ENCODE measurements at places on chromosomes 13 and 19.

DNA sequence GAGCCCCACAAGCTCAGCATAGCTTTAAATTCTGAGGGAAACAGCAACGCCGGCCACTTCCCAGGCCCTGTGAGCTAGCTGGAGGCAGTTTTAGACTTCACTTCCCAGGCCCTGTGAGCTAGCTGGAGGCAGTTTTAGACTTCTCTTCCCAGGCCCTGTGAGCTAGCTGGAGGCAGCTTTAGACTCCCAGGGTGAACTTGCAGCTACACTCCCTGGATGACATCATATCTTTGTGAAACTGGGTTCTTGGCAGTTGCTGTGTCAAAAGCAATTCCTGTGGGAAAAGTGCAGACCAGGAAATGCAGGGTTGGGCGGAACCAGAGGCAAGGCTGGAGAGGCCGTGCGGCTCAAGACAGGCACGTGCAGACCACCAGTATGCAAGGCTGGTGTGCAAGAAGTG, 12.7 kb downstream of the SOX1 start:
- DNase-seq = no peak

GRCh38 chr13:77338329-77338728, 11.4 kb upstream of the MYCBP2 start:
- DNase-seq = no peak

- DNase-seq = no peak
These were observed 71.7 kb downstream of the STK24 start for GRCh38 chr13:98505217-98505616.

GRCh38 chr19:37981785-37982475, 74.9 kb downstream of the SIPA1L3 start:
- DNase-seq = no peak

DNA sequence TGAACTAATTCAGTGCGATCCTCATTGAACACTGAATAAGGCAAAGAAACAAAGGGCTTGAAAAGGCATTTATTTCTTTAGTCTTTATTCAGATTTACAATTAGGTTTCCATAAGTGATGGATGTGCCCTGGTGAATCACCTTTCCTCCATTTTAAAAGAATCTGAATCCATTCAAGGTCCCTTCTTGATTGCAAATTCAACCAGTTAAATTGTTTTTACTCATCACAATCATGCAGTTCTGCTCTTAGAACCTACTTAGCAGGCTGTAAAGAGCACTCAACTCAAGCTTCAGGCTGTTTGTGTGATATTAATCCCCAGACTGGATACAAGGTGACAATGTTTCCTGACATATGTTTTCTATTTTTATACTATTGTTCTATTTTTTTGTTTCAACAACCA, 321.0 kb downstream of the TBC1D4 start:
- DNase-seq = no peak

GRCh38 chr13:75771818-75772217, 135.7 kb downstream of the LMO7 start:
- no peak for DNase-seq

DNA sequence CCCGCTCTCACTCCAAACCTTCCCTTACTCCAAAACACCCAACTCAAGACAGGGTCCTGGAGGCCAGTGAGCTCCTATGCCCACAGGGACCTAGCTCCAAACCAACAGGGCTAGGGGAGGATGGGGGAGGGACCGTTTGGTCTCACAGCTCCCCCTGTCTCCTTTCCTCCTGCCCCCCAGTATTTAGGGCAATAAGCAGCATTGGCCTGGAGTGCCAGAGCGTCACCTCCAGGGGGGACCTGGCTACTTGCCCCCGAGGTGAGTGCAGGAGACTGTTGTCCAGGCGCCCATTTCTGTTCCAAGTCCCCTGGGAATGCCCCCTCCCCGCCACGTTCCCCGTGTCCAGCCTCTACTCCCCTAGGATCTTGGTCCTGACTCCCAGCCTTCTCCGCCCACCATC, 792 bp downstream of the RETN start:
- DNase-seq = no peak

GRCh38 chr19:9808855-9809824, 9.7 kb downstream of the FBXL12 start:
- DNase-seq = no peak

GRCh38 chr13:48731957-48732569, 78.3 kb downstream of the CYSLTR2 start:
- DNase-seq = no peak

DNA sequence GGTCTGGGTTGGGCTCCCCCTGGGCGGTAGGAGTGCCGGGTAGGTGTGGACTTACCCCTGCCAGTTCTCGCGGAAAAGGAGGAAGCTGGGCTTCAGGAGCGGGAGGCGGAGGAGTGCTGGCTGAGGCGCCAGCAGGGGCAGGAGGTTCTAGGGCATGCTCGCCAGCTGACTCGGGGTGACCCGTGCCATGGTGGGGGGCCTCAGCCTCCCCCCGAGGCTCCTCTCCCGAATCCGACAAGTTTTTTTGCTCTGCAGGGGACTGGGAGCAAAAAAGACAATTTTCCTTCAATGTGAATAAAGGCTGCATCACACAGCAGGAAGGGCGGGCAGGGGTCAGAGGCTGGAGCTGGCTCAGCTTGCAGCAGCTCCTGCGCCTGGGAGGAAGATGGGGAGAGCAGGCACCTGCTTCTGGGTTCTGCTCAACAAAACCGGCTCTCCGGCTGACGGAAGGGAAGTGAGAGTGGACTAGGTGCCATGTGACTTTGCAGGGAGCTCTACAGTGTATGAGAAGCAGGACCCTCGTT, 26.5 kb downstream of the RANBP3 start:
- no peak for DNase-seq

GRCh38 chr19:41324921-41325639, 15.1 kb downstream of the CCDC97 start:
- no peak for DNase-seq

DNA sequence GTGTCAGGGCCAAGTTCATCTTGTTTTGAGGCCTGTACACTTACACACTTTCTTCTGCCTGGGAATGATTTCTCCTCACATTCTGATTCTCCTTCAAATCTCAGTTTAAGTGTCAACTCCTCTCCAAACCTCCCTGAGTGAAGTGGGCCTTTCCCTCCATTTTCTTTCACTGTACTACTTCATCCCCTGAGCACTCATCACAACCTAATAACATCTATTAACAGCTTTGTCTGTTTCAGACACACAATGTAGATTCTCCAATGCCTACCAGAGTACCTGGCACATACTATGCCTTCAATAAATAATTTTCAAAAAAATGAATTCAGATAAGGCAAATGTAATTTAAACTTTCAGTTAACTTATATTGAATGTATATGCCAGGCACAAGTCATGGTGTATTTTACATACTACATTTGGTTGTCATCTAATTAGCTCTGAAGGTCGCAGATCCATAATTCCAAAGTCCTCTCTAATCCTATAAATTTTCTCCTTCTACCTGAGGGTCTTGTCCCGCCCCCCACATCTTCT, 357 bp upstream of the COG6 start:
- DNase-seq = no peak

DNA sequence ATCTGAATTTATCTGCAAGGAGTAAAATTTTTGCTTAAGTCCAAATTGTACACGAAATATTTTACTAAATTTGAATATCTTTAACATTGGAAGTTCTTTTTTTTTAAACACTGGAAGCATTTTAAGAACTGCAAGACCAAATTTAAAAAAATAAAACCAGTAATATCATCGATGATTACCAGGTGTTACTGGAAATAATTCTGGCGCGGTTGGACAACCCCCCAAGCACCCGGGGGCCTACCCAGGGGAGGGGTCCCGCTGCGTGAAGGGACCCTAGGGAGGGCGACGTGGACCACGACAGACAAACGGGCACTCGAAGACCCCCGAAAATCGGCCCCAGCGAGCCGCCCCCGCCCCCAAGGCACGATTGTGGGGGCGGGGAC, 12.6 kb upstream of the JSRP1 start:
- no peak for DNase-seq

GRCh38 chr13:101941095-101941783, 460.6 kb downstream of the FGF14 start:
- no peak for DNase-seq

DNA sequence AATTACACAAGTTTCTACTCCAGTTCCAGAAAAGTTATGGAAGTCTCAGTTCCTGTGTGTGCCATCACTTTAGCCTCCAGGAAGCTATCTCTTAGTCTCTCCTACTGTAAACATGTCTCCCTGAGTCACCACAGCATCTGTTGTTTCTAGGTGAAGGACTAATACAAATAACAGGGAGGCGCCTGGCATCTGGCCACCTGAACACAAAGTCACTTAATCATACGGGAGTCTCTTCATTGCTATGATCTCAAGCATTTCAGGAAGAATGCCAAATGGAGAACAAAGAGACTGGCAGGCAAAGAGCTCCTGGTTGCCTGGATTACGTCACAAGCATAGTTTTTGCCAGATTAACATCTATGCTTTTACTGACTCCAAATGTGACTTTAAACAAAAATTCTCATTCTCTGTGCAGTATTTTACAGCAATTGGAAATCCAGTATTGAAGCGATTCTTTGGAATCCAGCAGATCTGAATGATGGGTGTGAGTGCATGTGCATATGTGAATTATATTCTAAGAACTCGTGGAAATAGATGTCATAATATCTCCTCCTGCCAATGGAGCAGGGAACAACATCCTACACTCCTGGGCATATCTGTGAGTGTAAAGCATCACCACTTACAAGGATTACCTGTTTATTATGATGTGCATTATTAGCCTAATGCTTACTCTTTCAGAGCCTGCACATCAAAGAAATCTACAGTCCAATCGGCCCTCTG, 572.8 kb downstream of the PCDH9 start:
- no peak for DNase-seq

- no peak for DNase-seq
These were observed 73.7 kb upstream of the MEDAG start for GRCh38 chr13:30832377-30832776.

GRCh38 chr13:32201809-32202208, 113.4 kb downstream of the ZAR1L start:
- no peak for DNase-seq

GRCh38 chr13:99878921-99879610, 92.5 kb downstream of the ZIC5 start:
- no peak for DNase-seq

DNA sequence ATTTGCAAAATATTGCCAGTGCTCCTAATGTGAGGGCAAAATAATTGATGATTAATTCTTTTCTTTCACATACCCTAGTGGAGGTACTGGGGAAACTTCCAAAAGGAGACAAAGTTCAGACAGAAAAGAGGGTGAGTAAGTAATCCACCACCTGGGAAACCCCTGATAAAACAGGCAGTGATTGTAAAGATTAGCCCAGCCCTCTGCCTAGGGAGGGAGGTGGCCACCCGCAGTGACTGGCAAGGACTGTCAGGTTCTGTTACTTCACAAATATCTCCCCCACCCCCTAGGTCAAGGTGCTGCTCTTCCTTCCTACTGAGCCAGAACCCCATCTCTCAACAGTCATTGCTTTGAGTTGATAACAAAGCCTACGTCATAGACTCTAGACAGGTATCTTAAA, 239.7 kb downstream of the DNAJC15 start:
- no peak for DNase-seq

GRCh38 chr13:114200399-114200911, 21.4 kb downstream of the CFAP97D2 start:
- DNase-seq = no peak

GRCh38 chr19:41341669-41342490, 11.8 kb downstream of the TGFB1 start:
- no peak for DNase-seq

DNA sequence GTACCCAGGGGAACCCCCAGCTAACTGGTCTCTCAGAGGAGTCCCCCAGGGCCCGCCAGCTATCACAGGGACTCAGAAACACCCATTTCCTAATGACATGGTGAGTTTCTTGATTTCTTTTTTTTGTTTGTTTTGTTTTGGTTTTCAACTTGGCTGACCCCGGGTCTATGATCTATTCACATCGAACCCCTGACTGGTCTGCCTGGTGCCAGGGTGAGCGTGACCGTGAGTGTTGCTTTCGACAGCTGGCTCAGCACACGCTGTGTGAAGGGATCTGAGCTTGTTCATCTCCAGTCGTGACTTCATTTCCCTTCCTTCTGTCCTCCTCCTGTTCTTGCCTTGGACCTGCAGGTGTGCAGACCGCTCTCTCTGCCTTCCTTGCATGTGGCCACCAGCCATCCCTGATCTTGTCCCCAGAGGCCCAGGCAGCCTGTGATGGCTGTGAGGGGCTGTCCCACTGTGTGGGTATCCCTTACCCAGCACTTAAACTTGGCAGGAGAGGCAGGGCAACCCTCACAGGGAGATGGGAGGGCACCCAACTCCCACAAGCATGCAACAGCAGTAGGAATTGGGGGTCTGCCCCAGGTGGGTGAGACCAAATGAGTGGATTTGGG, 26.2 kb downstream of the TMEM161A start:
- no peak for DNase-seq

GRCh38 chr13:111898956-111899713, 167.8 kb upstream of the SOX1 start:
- DNase-seq = no peak

- no peak for DNase-seq
These were observed 4.3 kb downstream of the RUVBL2 start for GRCh38 chr19:48997972-48998371.

GRCh38 chr13:60028021-60028420, 135.7 kb downstream of the DIAPH3 start:
- no peak for DNase-seq

DNA sequence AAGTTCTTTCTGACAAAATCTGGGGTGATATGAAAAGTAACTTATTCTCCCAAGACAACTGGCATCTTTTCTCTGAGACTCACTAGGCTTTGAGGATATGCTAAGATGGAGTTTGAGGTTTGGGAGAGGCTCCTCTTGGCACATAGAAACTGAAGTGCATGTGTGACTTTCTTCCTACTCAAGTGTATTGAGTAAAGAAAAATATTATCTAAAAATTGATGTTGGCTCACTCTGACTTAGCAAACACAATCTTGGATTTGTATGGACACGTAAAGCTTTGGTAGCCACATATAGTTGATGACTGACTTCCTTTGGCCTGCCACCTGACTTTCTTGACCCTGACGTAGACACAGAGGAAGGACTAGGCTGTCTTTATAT, 71.1 kb upstream of the KLF12 start:
- no peak for DNase-seq

GRCh38 chr13:35500144-35500543, 23.7 kb upstream of the MAB21L1 start:
- no peak for DNase-seq

DNA sequence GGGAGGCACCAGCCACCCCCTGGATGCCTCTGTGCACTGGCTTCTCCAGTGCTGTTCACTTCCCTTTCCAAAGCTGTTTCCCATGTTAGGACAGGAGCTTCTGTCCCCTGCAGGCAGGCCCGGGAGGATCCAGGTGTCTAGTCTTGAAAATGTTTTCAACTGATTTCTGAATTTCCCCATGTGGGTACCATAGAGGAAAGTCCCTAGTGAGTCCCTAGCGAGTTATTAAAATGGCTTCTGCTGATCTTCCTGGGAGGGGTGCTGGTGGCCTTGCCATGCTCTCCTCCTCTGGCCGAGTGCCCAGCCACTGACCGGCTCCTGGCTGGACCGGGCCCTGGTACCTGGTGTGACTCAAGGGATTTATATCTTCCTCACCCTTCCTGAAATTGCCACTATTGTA, 5.2 kb upstream of the ANKRD10 start:
- DNase-seq = no peak

DNA sequence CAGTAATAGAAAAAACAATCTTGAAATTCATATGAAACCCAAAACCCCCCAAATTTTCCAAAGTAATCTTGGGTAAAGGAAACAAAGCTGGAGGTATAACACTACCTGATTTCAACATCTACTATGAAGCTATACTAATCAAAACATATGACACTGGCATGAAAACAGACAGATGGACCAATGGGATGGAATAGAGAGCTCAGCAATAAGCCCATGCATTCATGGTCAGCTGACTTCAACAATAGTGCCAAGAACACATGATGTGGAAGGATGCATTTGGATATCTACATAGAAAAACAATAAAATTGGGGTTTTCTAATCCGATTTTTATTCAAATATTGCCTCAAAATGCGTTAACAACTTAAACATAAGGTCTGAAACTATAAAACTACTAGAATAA, 32.2 kb upstream of the ZNF766 start:
- no peak for DNase-seq

All from stimulated activated CD8-positive, alpha-beta memory T cell treated with anti-CD3 and anti-CD28 coated beads, Interleukin-7, amount 100 ng/mL, for 4 hours (primary cell).